Suprapubic skin (tissue), 4 donors: ENCODE measurements at places on chromosomes 1 and 21.

DNA sequence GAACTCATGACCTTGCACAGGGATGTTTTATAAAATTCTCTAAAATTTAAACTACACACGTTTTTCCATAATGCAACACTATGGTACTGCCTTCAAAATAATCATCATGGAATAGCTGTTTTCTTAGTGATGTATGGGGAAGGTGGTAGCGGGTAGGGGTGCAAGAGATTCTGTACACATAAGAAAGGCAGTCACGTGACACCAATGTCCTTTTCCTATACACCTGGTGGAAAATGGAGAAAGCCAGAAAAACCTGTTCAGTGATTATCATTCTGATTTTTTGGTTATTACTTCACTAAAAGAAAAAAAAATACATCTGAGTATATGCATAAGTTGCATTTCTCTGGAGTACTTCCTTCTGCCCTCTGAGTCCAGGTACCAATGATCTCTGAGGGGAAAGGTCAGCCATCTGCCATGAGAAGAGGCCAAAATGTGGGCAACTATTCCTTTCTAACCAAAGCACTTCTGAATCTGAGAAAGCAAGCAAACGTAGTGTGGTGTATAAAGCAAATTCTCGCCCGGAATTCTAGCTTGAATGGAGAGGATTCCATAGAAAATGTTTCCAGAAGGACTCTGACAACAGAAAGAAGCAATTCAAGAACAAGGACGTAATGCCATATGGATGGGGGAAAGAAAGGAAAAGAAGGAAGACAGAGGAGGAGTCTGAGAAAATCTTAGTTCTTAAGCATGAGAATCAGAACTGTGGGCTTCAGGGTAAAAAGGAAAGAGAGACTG, 137.3 kb downstream of the RERE start:
- DNase-seq, result no peak

- DNase-seq, result no peak
Observed at GRCh38 chr1:204343802-204344201, 15.9 kb downstream of the PLEKHA6 start.

DNA sequence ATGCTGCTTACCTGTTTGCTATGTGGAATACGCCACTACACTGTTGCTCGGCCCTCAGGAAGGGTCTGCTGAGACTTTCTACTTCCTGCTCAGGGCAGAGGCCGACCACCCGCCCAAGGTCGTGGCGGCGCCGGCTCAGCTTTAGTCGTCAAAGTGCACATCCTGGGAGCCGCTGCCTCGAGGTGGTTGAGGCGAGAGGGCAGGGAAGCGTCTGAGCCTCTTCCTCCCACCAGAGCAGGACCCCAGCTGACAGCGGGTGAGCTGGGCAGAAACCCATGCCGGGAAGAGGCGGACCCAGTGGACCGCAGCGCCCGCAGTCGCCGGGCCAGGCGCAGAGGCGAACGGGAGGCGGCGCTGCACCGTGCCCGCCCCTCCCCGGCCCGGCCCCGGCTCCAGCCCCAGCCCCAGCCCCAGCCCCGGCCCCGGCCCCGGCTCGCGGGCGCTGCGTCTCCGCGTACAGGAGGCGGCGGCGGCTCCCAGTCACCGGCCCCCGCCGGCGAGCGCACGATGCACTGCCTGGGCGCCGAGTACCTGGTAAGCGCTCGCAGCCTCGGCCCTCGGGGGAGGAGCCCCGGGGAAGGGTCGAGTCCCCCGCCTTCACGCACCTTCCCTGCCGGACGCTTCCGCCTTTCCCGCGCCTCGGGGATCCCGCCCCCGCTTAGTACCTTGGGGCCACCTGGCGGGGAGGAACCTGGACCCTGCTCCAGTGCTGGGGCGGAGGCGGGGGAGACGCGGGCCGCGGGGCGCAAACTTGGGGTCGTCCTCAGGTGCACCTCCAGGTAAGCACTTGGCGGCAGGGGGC, at the start of gene SLC44A3:
Gene SLC44A3 (plus strand): TSS at position 413 of the 802 bp plus-strand sequence. CDS start 95 bp downstream, at position 508.
- no peak for DNase-seq

DNA sequence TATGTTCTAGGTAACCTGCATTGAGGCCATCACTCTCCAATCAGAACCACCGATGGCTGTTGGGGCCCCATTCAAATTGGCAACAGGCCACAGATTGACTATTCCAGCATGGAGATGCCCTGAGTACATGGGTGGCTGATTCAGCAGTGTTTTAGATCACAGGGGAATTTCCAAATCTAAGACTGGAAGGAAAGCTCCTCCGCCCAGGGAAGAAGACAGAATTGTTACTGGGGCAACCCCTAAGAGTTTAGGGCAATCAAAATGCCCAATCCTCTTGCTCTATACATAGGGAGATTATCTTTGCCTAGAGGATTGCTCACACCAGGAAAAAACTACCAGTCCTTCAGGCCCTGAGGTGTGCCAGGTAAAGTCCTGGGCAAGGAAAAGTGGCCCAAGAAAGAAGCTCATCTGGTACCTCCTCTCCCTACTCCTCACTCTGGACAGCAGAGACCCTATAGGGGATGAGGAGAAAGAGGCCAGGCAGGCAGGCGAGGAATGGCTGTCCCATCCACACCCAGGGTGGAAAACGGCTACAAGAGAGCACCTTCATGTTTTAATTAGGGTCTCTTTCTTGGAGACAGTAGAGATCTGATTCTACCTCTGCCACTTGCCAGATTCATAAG, 5.8 kb downstream of the S100A8 start:
- no peak for DNase-seq

- DNase-seq, result no peak
Observed at GRCh38 chr1:119590393-119590792, 57.7 kb downstream of the ZNF697 start.
